ENCODE measurements at places on chromosomes 2 and 18.
A peak's percentile ranks its signal among the peaks of the same experiment; 100 is the strongest.

DNA sequence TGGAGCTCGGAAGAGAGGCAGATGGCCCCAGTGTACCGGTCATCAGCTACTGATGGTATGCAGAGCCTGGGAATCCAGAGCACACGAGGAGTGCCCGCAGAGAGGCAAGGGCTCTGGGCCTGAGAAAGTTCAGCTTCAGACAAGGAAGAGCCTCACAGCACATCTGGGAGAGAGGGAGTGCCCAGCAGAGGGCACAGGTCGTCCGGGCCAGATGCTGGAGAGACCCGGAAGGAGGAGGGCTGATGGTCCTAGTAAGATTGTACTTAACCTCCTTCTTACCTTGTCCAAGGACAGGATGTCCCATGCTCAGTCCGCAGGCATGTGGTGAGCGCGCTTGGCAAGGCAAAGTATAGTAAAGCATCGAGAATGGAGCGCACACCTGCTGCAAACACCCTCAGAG, 24.4 kb upstream of the CHMP1B start:
- DNase-seq: no peak

- no peak for DNase-seq
These were observed 185.0 kb upstream of the PID1 start for GRCh38 chr2:229456091-229456490.

GRCh38 chr18:51266773-51267172, 69.3 kb upstream of the MEX3C start:
- DNase-seq: no peak

- DNase-seq: no peak
These were observed 288.7 kb upstream of the DSEL start for GRCh38 chr18:67805261-67805660.

DNA sequence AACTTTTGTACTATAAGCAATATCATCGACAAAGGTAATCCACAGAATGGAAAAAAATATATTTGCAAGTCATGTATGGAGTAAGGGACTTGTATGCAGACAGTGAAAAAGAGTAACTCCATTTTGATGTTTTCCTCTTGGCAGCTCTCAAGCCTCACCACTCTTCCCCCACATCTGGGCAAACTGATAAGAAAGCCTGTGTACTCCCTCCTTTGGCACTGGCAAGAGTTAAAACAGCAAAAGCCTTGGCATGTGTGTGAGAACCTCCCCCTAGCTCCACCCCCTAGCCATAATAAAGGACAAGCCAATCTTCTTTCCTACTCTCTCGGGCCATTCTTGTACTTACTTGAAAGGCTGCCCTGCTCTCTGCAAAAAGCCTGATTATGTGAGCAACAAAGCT, 335.2 kb downstream of the LRATD1 start:
- no peak for DNase-seq

- no peak for DNase-seq
These were observed 11.3 kb upstream of the EXOC6B start for GRCh38 chr2:72837171-72837570.

- no peak for DNase-seq
These were observed 492.4 kb upstream of the ACVR2A start for GRCh38 chr2:147352264-147353071.

- no peak for DNase-seq
These were observed 98.5 kb downstream of the NUP35 start for GRCh38 chr2:183222751-183223150.

DNA sequence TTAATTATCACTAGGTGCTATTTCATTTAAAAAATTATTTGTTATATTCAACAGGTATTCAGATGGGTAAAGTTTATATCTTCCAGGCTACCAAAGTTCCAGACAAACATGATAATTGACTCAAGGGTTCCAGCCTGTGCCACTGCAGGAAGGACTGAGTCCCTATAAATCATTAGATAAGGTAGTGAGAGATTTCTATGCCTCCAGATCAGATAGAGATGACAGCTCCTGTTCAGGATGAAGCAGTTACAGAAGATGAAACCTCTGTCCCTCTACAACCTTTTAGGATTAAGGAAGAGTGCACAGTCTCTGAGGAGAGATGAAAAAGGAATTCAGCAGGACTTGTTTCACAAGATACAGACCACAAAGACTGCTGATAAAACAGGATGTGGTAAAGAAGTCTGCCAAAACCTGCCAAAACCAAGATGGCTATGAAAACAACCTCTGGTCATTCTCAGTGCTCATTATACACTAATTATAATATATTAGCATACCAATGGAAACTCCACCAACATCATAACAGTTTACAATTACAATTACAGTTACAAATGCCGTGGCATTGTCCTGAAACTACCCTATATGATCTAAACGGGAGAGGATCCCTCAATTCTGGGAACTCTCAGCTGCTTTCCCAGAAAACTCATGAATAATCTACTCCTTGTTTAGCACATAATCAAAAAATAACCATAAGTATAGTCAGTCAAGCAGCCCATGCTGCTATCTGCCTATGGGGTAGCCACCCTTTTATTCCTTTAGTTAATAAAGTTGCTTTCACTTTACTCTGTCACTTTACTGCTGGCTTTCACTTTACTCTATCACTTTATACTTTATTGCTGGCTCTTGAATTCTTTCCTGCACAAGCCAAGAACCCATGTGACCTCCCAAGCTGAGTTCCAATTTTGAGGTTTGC, 288.5 kb downstream of the PDE11A start:
- DNase-seq: peak; percentile 23

DNA sequence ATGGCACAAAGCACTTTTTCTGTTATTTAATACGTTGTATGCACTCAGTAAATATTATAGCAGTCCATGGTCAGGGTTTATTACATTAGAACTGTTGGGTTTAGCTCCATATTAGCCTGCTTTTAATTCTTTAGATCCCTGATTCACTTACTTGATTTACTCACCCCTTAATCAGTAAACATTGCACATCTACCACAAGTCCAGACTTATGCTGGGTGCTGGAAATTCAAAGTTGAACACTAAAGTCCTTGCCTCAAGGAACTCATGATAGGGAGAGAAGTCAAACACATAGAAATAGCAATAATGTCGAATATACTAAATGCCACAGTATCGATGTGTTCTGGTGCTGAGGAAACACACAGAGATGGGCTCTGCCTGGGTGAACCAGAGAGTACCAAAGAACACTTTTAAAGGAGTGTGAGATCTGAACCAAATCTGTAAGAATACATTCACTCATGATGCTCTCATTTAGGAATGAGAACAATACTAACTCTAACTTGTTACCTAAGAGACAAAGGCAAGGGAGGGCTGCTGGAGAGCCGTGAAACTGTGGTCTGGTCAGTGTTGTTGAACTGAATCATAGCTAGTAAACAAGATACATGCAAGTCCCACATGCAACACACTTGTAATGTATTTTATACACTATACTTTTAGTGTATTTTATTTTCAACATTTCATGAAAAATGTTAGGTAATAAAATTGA, 4.9 kb downstream of the STAT4 start:
- DNase-seq: no peak

DNA sequence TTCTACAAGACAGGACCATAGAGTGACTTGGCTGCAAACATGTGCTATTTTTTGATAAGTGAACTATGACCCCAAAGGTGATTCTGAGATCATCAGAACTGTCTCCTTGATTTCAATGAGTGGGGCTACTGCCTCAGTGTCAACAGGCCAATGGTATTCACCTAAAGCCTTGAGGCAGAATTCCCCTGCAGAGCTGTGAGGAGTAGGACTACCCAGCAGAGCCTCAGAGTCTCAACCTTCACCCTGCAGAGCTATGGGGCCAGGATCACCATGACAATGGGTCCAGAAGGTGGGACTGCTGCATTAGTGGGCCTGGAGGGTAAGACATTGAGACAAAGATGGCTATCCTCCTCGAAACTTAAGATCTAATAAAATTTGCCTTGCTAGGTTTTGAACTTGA, 1668.2 kb upstream of the SLC39A10 start:
- no peak for DNase-seq

DNA sequence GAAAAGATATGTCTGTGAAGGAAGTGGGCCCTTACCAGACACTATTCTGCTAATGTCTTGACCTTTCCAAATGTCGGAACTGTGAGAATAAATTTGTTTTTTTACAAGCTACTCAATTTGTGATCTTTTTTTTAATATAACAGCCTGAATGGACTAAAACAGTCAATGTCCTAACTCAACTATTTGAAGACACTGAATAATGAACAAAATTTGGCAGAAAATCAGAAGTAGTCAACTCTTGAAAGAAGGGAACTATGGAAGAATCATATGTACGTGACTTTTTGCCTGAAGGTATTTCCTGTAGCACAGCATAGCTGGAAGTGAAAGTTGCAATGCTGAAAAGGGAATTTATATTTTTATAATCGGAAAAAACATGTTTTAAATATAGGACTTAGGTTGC, 351.8 kb upstream of the TFPI start:
- DNase-seq: no peak

GRCh38 chr2:169776252-169776761, 22.4 kb upstream of the SSB start:
- DNase-seq: no peak

GRCh38 chr2:64463781-64464180, 9.8 kb downstream of the LGALSL start:
- DNase-seq: no peak

DNA sequence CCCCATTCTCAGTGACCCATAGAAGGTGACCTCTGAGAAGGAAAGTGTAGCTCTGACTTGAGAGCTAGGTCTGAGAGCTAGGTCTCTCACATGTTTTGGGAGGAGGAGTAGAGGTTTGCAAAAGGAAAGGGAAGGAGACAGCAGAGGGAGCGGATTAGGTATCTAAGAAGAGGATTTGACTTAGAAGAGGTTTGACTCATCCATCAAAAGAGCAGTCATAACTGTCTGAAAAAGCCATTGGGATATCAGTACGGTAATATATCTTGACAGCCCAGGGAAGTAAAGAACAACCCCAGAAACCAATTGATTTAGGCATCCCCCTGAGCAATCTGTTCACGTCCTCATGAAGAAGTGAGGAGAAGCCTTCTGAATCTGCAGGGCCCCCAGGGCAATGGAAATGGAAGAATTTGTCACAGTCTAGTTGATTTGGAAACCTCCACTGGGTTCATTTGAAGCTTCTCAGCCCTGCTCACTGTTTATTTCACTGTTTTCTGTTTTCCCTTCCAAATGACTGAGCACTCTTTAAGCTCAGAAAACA, 19.3 kb downstream of the OXER1 start:
- DNase-seq: no peak

DNA sequence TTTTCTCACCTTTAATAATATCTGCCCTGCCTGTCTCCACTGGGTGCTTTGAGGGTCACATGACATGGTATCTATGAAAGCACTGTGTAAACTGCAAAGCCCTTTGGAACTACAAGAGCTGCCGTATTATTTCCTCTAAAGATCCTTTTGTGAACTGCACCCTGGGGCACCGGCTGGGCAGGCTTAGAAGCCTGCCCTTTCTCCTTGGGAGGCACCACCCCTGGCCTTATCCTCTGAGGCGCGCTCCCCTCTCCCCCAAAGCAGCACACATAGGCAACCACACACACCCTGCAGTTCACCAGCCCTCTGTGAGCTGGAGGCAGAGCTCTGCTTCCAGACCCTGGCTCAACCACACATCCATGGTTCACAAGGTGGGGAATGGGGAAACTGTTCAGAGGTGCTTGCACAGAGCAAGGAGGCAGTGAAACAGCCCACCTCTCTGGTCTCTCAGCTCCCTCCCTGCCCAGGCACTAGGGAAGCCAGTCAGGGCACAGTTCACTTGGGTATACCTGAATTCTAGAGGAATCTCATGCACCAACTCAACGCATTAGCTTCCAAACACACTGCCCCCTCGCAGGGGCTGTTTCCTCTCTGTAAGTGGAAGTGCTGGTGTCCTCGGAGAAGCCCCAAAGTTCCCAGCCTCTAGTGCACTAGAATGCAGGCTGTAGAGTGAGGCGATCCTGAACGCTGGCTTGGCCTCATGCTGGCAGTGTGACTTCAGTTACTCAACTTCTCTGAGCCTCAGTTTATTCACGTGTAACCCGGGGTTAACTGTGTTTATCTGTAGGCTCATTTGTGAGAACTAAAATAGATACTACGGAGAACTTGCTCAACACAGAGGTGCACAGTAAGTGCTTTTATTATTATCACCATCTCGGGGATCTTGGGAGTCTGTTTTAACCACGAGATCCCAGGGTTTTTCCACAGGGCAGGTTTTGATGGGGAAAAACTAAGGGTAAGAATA, 11.0 kb downstream of the SIGLEC15 start:
- DNase-seq: no peak

- no peak for DNase-seq
These were observed 309.9 kb upstream of the RAB12 start for GRCh38 chr18:8299054-8299980.

All from GDM1 (cell line).